ENCODE measurements at places on chromosomes 6 and 20.

GRCh38 chr20:38126932-38127621, 38.0 kb downstream of the TGM2 start:
- peak; percentile 30 for DNase-seq

GRCh38 chr20:42974347-42974746, 215.4 kb downstream of the PTPRT start:
- no peak for DNase-seq

GRCh38 chr20:33783256-33783655, 27.9 kb upstream of the CHMP4B start:
- no peak for DNase-seq

DNA sequence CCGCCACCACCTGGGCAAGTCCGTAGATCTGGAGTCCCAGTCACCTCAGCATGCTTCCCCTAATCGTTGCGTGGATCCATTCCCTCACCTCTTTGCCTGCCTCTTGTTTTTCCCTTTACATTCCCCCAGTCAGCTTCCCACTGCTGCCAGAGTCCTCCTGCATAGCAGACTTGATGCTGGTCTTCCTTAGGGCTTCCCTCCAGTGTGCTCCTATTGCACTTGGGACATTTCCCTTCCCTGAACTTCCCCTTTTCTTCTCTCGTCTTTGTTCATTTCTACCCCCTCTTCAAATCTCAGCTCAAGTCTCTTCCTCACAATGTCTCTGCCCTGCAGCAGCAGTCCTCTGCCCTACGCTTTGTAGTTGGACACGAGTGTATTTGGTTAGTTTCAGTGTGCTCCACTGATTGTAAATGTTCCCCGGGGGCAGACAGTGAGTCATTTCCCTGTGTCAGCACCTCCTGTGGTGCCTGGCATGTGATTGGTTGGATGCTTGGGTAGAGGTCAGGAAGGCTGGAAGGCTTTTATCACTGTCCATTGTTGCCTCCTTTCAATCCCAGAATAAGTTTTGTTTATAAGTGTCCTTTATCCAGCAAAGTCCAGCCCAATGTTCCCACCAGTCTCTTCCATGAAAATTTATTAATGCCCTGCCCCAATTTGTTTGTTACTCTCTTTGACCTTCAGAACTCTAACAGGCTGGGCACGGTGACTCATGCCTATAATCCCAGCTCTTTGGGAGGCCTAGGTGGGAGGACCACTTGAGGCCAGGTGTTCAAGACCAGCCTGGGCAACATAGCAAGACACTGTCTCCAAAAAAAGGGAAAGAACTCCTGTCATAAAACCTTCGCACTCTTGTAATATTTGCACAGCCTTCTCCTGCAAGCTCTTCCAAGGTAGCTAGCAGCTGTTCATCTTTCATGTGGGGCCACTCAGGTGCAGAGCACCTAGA, 38.3 kb downstream of the FAM120B start:
- DNase-seq: peak; percentile 17

DNA sequence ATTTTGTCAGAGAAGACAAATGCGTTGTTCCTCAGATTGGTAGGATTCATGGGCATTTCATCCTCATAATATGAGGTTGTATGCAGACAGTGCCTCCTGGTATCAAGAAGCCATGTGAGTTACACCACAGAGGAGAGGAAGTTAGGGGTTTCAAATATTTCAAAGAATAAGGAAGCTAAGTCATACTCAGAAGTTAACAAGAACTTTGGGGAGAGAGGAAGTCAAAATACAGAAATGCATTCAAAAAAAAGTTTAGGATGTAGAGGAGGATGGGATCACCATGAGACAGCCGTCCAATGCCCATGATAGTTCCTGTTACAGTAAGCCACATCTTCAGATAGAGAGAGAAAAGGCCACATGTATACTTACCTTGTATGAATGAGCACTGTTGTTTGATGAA, 22.3 kb downstream of the HLA-DOB start:
- no peak for DNase-seq

DNA sequence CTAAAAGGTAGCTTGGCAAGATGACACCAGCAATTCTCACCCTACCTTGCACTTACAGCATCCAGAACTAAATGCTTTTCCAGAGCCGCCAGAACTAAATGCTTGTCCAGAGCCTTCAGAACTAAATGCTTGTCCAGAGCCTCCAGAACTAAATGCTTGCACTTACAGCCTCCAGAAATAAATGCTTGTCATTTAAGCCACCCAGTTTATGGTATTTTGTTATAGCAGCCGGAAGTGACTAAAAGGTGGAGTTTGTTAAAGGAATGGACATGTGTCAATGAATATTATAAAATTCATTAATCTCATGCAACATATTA, 133.5 kb downstream of the GPX5 start:
- DNase-seq: no peak

DNA sequence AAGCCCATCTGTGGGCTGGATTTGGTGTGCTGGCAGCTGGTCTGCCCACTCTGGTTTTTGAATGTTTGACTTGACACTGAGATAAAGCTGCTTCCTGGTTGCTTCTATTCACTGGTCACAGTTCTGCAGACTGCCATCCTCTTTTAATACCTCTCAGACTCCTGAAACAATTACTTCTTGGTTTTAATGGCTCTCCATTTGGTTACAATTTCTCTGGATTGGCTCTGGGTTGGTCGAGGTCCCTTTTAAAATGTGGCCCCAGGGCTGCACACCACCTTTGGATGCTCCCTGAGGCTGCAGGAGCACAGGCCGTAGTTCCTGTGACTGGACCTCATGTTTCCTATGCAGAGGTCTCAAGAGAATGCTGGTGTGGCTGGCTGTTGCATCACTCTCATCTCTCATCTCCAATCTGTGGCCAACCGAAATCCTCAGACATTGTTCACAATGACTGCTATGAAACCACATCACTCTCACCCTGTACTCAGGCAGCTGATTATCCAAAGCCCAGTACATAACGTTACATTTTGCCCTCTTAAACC, 98.5 kb downstream of the INSM1 start:
- peak; percentile 56 for DNase-seq

DNA sequence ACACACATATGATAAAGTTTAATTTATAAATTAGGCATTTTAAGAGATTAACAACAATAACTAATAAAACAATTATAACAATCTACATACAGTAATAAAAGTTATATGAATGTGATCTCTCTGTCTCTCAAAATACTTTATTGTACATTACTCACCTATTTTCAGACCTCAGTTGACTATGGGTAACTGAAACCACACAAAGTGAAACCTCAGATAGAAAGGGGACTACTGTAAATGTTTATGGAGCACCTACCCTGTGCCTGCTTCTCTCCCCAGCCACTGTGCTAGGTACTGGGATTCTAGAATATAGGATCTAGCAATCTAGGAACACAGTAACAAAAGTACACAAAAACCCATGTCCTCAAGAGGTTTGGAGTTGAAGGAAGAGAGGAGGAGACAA, 63.4 kb upstream of the BTN3A2 start:
- no peak for DNase-seq

- peak; percentile 52 for DNase-seq
These were observed 25.9 kb upstream of the TULP4 start for GRCh38 chr6:158286413-158286812.

- peak; percentile 42 for DNase-seq
These were observed 144.2 kb downstream of the JARID2 start for GRCh38 chr6:15389765-15390723.

DNA sequence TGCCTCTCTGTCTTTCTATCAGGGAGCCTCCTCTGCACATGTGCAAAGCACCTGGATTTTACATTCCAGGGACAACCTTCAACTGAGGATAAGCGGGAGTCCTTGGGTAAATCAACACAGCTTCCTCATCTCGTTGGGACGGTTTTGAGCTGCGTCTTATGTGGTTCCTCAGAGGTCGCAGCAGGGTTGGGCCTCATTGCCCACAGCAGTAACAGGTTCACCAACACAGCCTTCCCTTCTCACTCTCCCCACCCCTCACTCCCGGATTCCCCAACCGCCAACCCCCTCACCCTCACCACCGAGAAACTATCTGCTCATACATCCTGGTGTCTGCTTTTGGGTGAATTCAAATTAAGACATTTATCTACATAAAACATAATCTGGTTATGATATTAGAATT, 155.8 kb upstream of the GGTLC1 start:
- no peak for DNase-seq

GRCh38 chr20:41213150-41213820, 75.9 kb downstream of the PLCG1 start:
- DNase-seq: no peak

GRCh38 chr20:36065427-36065998, 89.0 kb upstream of the EPB41L1 start:
- no peak for DNase-seq

DNA sequence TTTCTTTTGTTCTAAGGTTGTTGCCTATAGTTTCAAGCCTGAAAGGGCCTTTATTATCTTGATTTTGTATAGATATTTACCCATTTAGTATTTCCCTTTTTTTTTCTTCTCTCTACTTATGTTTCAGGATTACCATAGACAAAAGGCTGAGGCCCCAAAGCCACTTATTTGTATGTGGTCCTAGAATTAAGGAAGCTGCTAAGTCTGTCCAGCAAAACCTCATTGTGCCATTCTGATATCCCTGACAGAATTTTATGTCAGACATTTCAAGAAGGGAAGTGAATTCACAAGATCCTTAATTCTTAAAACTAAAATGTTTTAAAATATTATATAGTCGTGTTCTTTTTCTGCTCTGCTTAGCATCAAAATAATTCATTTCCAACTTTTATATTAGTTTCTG, 6.9 kb downstream of the HAO1 start:
- no peak for DNase-seq

DNA sequence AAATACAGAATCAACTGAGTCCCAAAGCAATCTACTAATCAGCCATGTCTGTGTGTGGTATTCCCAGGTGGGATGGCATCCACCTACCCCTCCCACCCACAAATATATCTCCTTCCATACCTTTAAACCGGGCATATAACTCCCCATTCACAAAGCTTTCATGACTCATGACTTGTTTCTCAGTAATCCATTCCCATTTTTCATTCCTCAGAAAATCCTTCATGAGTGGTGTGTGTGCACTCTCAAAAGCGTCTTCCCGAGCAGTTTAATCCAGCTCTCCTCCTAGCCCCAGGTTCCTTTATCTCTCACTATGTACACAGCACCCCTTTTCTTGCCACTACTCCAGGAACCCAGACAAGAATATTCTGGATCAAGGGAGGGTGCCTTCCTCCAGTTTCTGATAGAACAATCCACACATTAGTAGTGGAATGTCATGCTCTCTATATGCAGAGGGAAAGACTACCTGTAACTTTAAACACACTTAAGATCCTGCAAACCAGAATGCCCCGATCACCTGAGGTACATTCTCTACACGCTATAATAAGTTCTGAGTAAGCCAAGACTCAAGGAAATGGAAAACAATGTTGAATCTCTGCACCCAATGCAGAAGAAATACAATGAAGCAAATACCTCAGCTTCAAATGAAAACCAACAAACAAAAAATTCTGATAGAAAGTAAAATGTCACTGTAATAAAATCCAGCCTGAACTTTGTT, 55.7 kb upstream of the IPCEF1 start:
- DNase-seq: no peak

GRCh38 chr6:30100154-30100553, 12.7 kb downstream of the TRIM31 start:
- DNase-seq: no peak

GRCh38 chr20:24667689-24668383, 198.4 kb downstream of the SYNDIG1 start:
- no peak for DNase-seq

DNA sequence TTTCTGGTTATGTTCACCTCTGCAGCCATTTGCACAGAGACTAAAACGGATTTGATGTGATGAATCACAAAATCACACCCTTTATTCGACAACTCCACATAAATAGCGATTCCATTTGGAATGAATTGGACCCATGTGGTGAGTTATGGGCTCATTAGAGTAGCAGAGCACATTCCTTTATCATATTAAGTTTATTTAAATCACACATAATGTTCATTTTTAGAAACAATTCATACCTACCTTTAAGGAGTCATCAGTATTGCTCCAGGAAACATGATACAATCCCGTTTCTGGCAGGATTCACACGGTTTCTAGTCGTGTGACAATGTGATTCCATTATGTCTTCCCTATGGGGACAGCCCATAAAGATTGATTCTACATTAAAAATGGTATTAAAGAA, 303.5 kb downstream of the CDH4 start:
- no peak for DNase-seq

DNA sequence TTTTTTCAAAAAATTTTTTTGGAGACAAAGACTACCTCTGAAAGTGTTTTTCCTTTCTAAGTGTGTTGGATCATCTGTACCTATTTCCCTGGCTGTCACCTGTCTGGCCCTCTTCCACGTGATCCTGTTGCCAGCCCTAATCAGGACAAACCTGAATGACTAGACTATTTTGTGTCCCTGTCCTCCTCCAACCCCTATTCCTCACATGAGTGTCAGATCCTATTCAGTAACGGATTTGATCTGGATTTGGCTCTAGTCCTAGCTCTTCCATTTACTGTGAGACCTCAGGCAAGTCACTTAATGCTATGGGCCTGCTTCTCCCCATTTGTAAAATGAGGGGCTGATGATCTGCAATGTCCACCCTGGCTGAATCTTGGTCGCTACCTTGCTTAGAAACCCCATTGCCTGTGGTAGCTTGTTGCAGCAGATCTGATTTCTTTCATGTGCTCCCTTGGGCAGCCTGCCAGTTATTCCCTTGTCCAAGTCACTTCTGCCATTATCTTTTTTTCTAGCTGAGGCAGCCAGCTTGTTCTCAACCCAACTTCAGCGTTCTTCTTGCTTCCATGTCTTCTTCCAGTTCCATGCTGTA, 4.8 kb downstream of the PHF20 start:
- DNase-seq: no peak

DNA sequence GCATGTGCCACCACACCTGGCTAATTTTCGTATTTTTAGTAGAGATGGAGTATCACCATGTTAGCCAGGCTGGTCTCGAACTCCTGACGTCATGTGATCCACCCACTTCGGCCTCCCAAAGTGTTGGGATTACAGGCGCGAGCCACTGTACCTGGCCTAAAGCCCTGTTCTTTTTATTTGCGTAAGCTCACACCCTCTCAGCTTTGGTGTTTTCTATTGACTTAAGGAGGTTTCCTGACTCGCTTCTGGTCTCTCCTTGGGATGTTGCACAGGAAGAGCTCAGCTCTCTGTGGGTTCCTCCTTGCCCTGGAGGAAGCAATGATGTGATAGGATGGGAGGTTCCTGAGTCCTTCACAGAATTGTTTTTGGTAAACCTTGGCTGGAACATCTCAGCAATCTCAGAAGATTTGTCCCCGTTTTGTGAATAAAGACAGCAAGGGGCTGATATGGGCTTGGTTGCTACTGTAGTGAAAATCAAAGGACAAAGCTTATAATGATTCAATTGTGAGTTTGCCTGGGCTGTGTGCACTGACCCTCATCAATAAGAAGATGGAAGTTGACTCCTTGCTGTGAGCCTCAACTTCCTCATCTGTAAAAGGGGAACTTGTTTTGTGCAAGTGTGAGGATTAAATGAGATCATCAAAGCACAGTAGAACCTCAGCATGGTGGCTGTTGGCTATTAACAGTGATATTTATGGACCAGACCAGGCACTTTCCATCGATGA, 27.0 kb downstream of the TOX2 start:
- DNase-seq: no peak

GRCh38 chr6:139605350-139605749, 230.9 kb upstream of the CITED2 start:
- no peak for DNase-seq

All from fibroblast of skin of left quadriceps (primary cell).